CD4-positive, alpha-beta T cell treated with Interleukin-10 for 1 hour (primary cell): ENCODE measurements at places on chromosomes 6 and 20.

- DNase-seq = no peak
Measured at GRCh38 chr6:23086100-23086499, 516.7 kb downstream of the HDGFL1 start.

DNA sequence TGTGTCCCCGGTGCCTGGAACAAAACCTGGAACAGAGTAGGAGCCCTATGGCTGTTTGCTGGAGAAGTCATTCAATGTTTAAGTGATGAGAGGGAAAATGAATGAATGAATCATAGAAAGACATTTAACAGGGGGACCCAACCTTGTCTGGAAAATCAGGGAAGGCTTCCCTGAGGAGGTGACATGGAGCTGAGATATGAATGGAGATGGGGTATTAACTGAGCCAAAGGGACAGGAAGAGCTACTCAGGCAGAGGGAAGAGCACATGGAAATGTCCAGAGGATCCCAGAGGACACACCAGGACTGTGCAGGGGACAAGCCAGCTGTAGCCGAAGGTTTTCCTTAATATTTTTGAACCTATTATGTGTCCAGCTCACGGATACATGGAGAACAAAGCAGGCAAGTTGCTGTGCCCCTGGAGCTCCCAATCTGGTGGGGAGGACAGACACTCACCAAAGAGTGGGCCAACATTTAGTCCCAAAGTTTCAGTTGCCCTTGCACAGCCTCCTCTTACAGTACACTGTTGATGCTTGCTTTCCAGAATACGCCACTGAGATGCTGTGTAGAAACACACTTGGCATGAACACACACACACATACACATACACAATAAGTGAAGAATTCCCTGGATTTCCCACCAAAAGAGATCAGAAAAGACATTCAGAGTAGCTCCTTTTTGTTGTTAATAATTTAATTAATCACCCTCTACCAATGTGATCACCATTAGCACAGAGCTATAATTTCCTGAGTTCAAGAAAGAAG, 77.0 kb upstream of the PTPN1 start:
- DNase-seq = no peak

DNA sequence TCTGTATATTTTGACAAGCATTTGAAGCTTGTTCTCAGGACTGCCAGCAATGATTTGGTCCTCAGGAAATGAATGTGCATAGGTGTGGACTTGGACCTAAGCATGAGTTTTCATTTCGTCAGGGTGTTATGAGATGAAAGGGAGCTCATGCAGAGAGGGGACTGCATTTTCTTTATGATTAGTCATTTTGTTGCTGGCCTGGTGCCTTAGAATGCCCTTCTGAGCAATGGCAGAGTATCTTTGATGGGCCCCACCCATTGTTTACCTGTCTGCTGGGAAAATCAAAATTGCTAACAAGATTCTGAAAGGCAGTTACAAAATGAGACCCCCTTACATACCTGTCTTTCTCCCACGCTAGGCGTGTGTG, 51.5 kb upstream of the MTHFD1L start:
- DNase-seq = no peak

DNA sequence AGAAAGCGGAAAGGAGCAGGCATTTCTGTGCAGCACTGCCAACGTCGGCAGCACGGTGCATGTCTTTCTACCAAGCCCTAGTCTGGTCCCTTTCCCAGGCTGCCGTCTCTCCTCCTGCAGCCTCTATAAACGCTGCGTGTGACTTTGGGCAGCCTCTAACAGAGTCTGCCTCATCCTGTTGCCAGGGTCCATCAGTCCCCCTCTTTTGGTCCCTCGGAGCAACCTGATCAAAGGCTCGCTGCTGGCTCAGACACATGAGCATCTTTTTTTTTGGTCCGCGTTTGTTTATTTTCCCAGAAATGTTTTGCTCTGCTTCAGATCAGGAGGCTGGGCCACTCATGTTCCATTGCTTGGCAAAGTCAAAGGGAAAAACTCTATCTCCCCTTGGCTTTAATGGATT, 166.8 kb upstream of the CST7 start:
- no peak for DNase-seq

DNA sequence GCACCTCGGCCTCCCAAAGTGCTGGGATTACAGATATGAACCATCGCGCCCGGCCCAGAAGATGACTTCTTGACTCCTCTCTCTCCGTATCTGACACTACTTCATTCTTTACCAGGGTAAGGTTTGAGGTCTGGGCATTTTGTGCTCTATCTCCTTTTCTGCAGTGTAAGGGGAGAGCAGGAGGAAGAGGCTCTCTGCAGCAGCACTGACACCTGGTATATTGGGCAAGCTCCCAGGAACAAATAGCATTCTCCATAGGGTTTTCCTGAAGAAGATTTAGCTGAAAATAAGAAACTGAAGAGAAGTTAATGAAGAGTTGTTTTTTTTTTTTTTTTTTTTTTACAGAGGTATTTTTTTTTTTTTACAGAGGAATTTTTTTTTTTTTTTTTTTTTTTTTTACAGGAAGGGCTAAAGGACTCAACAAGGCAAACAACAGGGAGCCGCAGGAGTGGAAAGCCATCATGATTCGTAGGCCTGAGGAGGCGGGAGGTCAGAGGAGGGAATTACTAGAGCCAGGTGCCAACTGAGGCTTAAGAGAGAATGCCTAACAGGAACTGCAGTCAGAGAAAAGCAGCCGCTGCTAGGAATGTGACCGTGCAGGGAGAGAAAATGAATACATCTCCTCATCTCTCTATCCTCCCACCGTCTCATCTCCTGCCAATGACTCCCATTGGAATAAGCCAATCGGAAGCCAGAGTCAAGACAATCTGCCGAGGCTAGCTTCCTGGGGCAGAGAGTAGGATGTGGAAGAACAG, 34.7 kb upstream of the ADGRF4 start:
- no peak for DNase-seq

DNA sequence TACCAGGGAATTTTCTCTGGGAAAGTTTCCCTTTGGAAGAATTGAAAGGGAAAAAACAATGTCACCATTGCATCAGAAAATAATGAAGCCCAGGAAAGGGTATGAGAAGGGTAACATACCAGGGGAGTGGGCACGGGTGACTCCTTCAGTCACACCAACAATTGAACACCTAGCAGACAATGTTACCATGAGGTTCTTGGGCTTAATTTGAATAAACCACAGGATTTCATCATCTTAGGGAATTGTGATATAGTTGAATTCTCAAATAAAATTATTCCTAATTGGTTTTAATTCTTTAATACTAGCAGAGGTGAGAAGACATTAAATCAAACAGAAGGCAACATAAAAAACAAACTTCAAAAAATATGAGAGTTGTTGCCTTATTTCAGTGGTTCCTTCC, 73.7 kb upstream of the RREB1 start:
- DNase-seq = no peak

GRCh38 chr6:41689171-41690008, 46.0 kb downstream of the TFEB start:
- no peak for DNase-seq

GRCh38 chr20:745683-746301, 22.5 kb downstream of the SLC52A3 start:
- no peak for DNase-seq

- DNase-seq = no peak
Measured at GRCh38 chr20:10603971-10604864, 69.6 kb downstream of the JAG1 start.

DNA sequence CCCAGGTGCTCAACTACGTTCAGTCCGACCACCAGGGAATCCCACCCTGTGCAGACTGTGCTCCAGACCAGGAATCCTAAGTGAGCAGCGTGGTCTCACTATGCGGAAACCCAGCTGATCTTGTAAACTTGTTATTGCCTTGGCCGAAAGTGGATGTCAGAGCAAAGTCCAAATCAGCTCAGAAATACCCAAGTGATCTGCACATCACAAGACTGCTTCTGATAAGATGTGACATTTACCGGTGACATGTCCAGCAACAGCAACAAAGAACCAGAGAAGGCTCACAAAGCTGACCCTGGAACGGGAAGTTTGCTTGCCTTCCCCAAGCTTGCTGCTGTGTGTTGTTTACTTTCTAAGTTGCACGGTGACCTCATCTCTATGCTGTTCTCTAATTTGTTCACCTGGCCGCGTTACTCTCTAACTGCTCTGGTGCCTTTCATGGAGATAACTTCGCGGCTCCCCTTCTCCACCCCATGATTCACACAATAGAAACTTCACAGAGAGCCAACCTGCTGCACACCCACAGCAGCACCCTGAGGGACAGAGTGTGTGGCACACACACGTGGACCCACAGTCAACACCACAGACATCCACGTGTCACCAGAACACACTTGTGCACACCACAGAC, 1.7 kb downstream of the BNIP5 start:
- no peak for DNase-seq

DNA sequence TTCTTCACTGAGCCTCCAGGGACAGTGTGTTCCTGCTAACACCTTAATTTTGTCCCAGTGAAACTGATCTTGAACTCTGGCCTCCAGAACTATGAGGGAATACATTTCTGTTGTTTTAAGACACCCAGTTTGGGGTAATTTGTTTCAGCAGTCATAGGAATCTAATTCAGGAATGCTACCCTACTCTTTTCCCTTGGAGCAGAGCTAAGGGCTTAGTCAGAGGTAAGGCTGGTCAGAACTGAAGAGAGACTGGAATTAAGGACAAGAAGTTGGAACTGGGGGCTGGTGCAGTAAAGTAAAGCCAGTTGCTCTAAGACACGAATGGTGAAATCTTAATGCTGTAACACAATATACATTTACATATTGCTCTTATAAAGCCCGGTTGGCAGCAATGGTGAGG, 809.7 kb downstream of the MAFB start:
- no peak for DNase-seq

DNA sequence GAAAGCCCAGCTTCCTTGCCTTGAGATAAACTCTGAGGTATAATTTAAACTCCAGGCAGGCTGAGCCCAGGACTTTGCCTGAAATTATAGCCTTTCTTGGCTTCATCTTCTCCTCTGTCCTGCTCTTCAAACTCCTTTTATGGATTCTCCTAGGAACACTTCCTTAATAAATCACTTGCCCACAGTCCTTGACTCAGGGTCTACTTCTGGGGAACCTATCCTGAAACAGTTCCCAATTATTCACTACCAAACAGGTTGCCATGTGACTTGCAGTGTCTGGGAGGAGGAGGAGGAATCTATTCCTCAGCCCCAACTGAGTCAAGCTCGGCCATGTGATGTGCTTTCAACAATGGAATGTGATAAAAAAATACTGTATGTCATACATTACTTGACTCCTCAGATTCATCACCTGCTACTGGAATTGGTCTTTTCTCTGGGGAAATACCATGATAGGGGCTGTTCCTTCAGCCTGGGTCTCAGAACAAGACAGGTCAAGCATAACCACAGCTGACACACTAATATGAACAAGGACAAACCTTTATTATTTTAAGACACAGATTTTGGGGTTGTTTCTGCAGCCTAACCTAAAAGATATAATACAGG, 20.5 kb upstream of the CDKN1A start:
- no peak for DNase-seq

DNA sequence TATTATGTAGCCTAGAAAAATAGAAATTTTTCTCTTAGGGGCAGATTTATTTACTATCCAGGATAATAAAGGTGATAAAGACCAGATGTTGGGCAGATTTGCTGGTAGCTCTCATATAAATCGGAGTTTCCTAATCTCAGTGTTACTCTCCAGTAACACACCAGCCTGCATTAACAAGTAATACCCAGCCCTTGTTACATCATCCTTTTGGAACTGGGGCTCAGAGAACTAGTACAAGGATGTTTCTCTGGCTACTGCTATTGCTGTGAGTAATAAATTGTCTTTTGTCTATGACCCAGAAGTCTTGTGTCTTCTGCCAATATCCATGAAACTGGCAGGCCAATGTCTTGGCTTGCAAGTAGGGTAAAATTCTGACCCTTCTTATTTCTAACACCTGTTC, 16.8 kb downstream of the TPD52L1 start:
- no peak for DNase-seq

GRCh38 chr6:77368660-77369313, 94.5 kb downstream of the HTR1B start:
- DNase-seq = no peak

DNA sequence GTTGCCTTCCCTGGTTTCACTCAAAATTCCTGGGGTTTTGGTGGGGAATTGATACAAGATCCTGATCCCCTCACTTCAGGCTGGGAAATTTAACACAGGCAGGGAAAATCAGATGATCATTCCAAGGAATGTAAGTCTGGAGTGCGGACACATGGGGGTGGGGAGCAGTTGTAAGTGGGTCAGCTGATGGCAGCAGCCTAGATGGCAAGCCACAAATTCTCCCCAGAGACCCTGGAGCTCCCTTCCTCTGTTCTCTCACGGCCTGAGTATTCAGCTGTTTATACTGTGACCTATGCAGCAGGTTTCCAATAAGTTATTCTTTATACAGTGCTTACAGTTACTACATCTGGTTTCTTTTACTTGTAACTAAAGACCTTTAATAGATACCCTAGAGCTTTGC, 144.9 kb downstream of the SH3BGRL2 start:
- no peak for DNase-seq

DNA sequence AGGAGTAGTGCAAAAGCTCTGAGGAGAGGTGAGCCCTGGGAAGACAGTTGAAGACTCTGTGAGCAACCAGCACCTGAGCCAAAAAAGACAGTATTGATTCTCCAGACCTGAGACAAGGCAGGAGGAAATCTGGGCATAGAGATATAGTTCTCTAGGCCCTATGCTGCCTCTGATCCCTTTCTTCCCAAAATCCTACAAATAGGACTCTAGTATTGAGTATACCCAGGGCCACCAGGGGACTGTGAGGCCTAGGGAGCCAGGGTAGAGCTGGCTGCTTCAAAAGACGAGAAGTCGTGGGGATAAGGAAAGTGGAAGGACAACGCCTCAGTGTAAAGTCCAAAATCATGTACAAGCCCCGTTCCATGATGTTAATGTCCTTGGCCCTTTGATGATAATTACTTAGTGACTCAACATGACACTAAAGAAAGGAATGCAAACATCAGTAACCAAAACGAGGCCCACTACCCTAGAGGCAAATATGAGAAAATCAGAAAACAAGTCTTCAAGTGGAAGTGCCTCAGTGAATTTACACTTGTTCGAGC, 197.3 kb upstream of the PROKR2 start:
- DNase-seq = no peak

DNA sequence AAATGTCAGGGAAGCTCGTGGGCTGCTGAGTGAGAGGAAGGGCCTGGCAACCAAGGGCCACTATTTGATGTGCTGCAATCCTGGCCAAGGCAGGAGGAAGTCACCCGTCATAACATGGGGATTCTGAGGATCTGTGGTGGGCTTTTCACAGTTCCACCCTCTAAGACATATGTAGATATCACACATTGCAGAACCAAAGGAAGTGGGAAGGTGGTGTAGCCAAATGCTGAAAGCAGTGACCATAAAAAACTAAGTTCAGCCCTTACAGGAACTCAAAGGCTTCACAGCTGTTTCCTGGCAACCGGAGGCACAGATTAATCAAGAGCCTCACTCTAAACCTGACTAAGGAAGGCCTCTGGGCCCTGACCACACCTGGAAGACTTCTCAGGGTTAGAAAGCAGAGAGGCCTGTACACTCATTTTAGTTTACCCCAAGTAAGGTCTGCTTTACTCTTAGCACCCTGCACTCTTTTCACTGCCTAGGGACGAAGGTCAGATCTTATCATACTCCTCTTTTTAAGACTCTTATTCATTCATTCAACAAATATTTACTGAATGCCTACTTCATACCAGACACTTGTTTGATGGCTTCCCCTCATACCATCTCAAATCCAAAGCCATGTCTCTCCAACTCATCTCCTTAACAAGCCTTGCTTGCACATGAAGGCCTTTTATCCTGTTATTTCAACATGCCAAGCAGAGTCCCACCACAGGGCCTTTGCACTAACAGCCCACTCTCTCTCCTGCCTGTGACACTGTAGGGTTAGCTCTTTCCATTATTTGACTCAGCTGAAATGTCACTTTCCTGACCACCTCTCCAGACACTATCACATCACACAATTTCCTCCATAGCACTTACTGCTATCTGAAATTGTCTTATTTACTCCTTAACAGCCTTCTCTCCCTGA, 2.6 kb downstream of the UBE2V1 start:
- DNase-seq = peak; percentile 71
